ENCODE measurements at places on chromosomes 2 and 18. TPM values are rescaled to one million over a fixed set of nuclear protein-coding genes. Genes with fewer than 3 reads are reported as not detected.
A peak's percentile ranks its signal among the peaks of the same experiment; 100 is the strongest.

DNA sequence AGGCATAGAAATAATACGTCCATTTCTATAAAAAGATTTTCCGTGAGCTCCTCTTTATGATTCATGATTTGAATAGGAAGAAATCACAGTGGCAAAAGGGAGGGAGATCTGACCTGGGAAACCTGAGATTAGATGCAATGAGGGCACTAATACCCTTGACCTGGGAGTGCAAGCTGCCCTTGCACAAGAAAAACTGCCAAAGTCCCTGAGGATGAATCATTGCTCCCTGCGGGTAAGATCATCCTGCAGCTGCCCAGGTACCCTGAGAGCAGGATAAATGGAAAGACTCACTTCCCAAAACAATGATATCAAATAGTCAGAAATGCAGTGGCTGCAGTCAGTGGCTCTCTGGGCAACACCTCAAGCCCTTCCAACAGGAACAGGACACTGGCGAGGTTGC, 11.6 kb downstream of the FHL2 start:
- no peak overlapping the region for H3K27ac ChIP-seq
- no peaks in the 10 kb centered on the region for H3K36me3 ChIP-seq
- H3K4me1 ChIP-seq, result no peaks in the 10 kb centered on the region
- no peak for DNase-seq
- no peaks in the 10 kb centered on the region for H3K27me3 ChIP-seq

- H3K27me3 ChIP-seq, result no peaks in the 10 kb centered on the region
- H3K27ac ChIP-seq, result no peak overlapping the region
- H3K36me3 ChIP-seq, result no peaks in the 10 kb centered on the region
- H3K4me3 ChIP-seq, result no peak overlapping the region
- no peak for DNase-seq
Measured at GRCh38 chr18:36460854-36461253, 163.3 kb downstream of the FHOD3 start.

DNA sequence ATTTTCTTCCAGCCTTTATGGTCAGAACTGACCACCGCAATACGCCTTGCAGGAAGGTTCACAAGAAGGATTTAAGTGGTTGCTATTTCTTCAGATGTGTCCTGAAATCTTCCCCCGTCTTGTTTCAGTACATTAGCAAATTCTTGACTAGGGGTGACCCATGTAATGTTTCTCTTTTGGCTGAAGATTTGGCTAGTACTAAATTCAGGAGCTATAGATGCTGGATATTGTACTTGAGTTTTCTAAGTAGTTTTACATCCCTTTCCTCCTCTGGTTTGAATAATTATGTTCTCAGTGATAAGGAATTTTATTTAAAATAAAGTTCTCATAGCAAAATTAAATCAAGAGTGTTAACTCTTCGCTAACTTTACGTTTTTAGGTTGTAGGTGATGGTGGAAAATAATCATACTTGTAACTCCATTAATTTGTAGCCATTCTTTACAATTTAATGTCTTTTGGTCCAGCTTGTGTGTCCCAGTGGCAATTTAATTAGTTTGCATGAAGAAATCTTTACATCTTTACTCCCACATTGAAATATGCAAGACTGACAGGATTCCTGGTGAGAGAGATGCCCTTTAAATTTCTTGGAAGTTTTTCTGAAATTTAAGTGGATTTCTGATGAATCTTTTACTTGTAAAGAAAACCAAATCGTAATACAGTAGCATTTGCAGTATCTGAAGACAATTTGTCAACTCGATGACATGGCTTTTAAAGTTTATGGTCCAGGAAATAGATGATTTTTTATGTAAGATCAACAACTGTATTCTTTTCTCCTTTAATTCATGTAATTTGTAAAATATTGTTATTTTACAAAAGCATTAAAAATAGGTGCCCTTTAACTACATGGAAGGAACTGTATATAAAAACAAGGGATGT, 2.8 kb downstream of the PHLPP1 start:
- H3K4me3 ChIP-seq, result peak overlapping the region; percentile 76
- no peaks in the 10 kb centered on the region for H3K4me1 ChIP-seq
- H3K36me3 ChIP-seq, result no peaks in the 10 kb centered on the region
- DNase-seq, result no peak
- peak overlapping the region; percentile 96 for H3K27ac ChIP-seq

The PAIP2B gene
- total RNA-seq, result 13.0 TPM

The EN1 gene
- 6.4 TPM for total RNA-seq

DNA sequence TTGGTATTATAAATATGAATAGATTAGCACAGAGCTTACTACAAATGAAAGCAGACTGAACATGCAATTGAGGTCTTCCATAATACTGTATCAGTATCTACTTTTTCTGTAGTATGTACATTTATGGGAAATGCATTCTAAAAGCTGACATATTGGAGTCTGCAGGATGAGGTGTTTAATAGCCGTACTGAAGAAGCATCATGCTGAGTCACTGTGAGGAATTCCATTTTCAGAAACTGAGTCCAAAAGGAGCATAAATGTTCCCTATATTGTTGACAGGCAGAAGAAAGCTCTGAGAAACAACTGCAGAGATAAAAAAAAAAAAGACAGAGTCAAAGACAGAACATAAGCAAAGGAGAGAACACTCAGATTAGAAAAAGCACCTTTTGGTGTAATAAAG, 366.7 kb upstream of the SPHKAP start:
- no peaks in the 10 kb centered on the region for H3K36me3 ChIP-seq
- no peak for DNase-seq
- H3K4me1 ChIP-seq, result no peaks in the 10 kb centered on the region
- H3K4me3 ChIP-seq, result no peak overlapping the region

The GALNT5 gene
- 0.16 TPM for total RNA-seq

DNA sequence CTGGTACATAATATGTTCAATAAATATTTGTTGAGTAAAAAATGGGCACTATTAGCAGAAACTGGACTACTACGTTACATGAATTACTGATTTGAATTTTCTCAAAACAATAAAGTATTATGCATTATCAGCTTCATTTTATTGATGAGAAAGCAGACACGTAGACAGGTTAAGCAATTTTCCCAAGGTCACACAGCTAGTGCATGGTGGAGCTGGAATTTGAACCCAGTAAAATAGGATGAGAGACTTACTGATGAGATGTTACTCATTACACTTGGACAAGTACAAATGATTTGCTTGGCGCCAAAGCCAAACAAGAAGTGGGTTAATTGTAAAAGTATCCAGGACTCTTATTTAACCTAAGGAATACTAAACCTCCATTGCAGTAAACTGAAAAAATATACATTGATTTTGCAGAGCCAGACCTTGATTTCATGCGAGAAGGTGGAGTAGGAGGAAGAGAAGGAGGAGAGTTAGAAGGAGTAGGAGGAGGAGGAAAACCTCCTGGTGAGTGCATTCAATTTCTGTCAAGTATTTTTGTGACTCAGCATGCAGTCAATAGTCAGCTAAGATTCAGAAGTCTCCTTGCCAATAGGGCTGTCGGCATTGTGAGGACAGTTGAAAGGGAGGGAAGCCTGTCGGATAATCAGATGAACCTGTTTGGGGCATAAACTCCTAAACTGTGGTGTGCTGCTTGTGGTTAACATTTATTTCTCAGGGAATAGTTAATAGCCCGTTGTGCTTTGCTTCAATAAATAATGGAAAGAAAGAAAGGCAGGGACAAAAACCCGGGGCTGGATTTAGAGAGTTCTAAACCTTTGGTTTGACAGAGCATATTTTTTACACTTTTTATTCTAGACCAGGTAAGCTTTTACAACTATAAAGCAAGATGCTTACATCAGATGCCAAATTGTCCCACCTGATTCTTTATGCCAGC, 77.0 kb upstream of the TACR1 start:
- DNase-seq, result no peak
- H3K27ac ChIP-seq, result no peak overlapping the region
- H3K36me3 ChIP-seq, result no peaks in the 10 kb centered on the region
- no peak overlapping the region for H3K4me3 ChIP-seq
- H3K27me3 ChIP-seq, result no peaks in the 10 kb centered on the region
- H3K4me1 ChIP-seq, result no peaks in the 10 kb centered on the region

- no peaks in the 10 kb centered on the region for H3K27me3 ChIP-seq
- no peak for DNase-seq
- H3K27ac ChIP-seq, result no peak overlapping the region
- no peak overlapping the region for H3K4me3 ChIP-seq
- no peaks in the 10 kb centered on the region for H3K36me3 ChIP-seq
Measured at GRCh38 chr2:46486436-46486835, 7.1 kb downstream of the TMEM247 start.

DNA sequence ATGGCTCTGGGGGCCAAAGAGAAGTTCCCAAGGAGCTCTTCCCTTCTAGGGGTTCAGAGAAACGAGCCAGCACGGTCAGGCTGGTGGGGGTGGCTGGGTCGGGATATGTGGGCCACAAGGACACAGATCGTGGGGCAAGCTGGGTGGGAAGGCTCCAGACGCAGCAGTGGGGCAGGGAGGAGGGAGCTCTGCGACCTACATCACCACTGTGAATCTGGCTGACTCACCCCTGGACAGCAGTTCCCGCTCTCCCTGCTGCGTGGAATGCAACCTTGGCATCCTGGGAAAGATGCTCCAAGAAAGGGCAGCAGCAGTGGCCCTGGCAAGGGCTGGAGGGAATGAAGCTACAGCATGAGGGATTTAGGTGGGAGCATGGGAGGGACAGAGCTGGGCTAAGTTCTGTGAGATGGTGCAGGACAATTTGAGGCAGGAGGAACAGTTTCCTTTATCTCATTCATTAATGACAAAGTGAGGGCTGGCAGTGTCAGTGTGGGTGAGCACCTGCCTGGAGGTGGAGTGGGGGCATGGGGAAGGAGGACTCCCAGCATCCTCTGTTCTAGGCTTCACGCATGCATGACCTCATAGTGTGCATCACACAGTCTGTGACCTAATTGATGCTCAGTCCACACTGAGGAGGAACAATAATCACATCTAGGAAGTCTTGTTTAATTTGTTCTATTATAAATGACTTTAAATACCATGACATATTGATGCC, 25.0 kb downstream of the CELF4 start:
- H3K27me3 ChIP-seq, result peaks cover 32% of the 10 kb centered on the region
- no peak overlapping the region for H3K4me3 ChIP-seq
- no peaks in the 10 kb centered on the region for H3K4me1 ChIP-seq
- H3K27ac ChIP-seq, result no peak overlapping the region
- DNase-seq, result no peak

The ZNF396 gene
- total RNA-seq, result 2.4 TPM

- no peak overlapping the region for H3K4me3 ChIP-seq
- no peak for DNase-seq
- H3K4me1 ChIP-seq, result no peaks in the 10 kb centered on the region
- no peak overlapping the region for H3K27ac ChIP-seq
- H3K36me3 ChIP-seq, result no peaks in the 10 kb centered on the region
Measured at GRCh38 chr2:26913606-26913998, 56.8 kb upstream of the MAPRE3 start.

GRCh38 chr2:71126957-71127356, 3.1 kb downstream of the MCEE start:
- H3K4me1 ChIP-seq, result no peaks in the 10 kb centered on the region
- H3K27me3 ChIP-seq, result no peaks in the 10 kb centered on the region
- no peak for DNase-seq
- H3K36me3 ChIP-seq, result peaks cover 5% of the 10 kb centered on the region

The SERPINB10 gene
- not detected for total RNA-seq

DNA sequence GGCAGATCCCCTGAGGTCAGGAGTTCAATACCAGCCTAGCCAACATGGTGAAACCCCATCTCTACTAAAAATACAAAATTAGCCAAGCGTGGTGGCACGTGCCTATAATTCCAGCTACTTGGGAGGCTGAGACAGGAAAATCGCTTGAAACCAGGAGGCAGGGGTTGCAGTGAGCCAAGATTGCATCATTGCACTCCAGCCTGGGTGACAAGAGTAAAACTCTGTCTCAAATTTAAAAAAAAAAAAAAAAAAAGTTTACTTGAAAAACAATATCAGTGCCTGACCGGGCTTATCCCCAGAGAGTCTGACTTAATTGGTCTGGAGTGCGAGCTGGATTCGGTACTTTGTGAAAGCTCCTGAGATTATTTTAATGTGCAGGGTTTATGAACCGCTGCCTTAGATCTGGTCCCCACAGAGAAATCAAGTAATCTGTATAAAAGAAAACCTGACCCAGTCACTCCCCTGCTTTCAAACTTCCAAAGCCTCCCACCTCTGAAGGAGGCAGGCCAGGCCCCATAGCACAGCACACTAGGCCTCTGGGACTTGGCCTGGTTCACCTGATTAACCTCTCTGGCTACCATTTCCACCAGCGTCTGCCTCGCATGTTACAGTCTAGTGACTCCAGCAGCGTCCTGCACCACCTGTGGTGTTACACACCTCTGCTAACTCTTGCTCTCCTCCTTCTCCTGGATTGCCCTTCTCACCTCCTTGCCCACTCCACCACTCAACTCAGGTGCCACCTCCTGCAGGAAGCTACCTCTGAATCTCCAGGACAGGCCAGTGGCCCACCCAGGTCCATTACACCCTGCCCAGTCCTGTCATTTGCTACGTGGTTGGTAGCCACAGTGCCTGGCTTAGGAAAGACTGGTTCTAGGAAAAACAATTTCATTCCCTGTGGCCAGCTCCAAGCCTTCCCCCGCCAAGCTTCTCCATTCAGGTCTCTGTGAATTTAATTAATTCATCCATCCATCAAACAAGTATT, 114.3 kb upstream of the PPP1CB start:
- H3K4me1 ChIP-seq, result no peaks in the 10 kb centered on the region
- no peaks in the 10 kb centered on the region for H3K27me3 ChIP-seq
- peak overlapping the region; percentile 59 for H3K27ac ChIP-seq
- DNase-seq, result no peak
- no peaks in the 10 kb centered on the region for H3K36me3 ChIP-seq

GRCh38 chr2:30702694-30703093, 104.6 kb downstream of the CAPN13 start:
- no peak for DNase-seq
- no peaks in the 10 kb centered on the region for H3K36me3 ChIP-seq
- no peaks in the 10 kb centered on the region for H3K27me3 ChIP-seq
- no peak overlapping the region for H3K4me3 ChIP-seq

DNA sequence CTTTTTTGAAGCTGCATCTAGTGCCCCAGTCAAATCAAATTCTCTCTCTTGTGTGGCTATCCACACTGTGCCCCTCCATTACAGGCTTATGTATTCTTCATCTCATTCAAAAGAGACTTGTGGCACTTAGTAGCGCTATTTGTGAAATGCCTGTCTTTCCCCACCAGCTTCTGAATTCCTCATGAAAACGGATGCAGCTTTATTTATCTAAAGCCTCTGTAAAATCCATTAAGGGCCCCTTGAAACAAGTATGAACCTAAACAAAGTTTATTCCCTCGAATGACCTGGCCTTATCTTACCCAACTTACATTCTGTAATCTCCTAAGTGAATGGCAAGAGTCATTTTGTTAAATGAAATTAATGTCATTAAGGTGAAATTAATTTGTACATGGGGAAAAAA, 417.4 kb upstream of the PIK3C3 start:
- DNase-seq, result no peak
- no peaks in the 10 kb centered on the region for H3K27me3 ChIP-seq
- no peaks in the 10 kb centered on the region for H3K4me1 ChIP-seq
- no peak overlapping the region for H3K27ac ChIP-seq
- H3K4me3 ChIP-seq, result no peak overlapping the region
- no peaks in the 10 kb centered on the region for H3K36me3 ChIP-seq
